DMS79 (cell line): ENCODE measurements at places on chromosomes 16 and 17.

DNA sequence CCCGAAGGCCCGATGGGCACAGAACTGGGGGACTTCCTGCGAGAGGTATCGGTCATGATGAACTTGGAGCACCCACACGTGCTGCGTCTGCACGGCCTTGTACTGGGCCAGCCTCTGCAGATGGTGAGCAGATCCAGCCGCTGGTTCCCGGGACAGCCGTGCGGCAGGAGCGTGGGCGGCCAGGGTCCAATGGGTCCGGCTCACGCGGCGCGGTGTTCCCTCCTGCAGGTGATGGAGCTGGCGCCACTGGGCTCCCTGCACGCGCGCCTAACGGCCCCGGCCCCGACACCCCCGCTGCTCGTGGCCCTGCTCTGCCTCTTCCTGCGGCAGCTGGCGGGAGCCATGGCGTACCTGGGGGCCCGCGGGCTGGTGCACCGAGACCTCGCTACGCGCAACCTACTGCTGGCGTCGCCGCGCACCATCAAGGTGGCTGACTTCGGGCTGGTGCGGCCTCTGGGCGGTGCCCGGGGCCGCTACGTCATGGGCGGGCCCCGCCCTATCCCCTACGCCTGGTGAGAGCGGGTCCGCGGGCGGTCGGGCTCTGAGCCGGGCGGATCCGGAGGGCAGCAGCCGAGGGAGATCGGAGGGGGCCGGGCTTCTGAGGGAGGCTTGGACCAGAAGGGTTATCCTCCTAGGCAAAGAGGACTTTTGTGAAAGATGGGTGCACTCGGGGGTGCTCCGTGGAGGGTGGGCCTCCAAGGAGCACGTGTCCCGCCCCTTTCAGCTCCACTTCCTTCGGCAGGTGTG, 3.0 kb downstream of the TNK1 start:
- DNase-seq: peak; percentile 78

GRCh38 chr16:54286090-54286365, 559 bp downstream of the IRX3 start:
- DNase-seq: no peak

- DNase-seq: no peak
These were observed 14.9 kb downstream of the FAM222B start for GRCh38 chr17:28827672-28828071.

DNA sequence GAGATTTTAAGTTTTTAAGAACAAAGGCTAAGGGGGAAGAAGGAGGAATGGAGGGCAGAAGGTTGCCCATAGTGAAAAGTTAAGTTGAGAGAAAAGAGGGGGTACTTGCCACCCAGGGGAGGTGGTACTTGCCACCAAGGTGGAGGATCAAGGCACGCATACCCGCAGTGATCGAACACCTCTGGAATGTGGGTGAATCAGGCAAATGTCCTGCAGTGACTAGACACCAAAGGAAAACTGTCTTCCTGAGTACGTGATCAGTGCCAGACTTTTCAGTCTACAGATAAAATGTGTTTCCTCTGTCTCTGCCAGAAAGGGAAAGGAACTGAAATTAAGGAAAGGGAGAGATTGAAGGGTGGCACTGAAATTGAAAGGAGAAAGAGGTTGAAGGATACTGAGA, 2285.3 kb downstream of the TP53TG3F start:
- DNase-seq: no peak

DNA sequence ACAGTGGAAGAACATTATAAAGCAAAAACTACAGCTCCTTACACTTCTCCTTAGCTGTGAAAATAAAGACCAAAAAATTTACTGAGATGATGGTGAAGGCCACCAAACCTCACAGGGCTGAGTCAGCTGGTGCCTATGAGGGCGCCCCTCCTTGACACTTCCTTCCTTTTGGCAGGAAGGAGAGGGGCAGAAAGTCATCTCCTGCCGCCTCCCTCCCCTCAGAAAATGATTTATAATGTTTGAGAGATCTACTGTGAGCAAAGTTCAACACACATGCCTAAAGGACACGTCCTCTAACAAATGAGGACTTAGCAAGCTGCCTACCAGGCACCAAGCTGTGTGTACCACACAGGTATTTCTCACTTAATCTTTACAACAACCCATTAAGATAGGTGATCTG, 245.7 kb downstream of the PRKCA start:
- no peak for DNase-seq

- no peak for DNase-seq
These were observed 48.5 kb upstream of the CCL2 start for GRCh38 chr17:34206569-34206968.

GRCh38 chr16:83021746-83022145, 395.0 kb downstream of the CDH13 start:
- no peak for DNase-seq

DNA sequence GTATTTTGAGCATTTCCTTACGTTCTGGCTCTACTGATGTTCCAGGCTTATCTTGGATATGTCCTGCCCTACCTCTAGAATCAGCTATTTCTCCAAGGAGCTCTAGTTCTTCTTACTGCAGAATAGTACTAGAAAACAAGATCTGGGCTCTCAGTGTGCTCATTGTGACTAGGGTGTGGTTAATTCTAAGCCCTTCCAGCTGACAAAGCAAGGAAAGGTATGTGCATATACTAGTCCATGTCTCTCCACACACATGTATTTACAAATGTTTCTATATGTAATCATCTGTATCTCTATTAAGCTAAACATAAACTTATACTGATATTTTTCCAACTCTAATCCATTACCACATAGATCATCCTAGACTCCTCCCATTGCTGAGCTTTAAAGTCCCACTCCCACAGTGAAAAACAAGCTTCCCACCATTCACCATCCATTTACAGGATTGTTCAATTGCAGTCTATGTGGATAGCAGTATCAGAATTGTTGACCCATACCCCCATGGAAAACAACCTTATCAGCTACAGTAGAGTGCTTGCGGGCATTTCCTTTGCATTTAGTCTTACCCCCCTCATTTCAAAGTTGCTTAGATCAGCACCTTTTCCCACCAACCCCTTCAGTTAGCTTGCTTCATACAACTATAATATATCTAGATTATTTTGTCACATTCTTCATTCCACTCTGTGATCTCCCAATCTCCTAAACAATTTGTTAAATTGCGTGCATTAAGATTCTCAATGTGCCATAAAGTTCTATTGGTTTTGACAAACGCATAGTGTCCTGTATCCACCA, 194.5 kb downstream of the SOX9 start:
- no peak for DNase-seq

DNA sequence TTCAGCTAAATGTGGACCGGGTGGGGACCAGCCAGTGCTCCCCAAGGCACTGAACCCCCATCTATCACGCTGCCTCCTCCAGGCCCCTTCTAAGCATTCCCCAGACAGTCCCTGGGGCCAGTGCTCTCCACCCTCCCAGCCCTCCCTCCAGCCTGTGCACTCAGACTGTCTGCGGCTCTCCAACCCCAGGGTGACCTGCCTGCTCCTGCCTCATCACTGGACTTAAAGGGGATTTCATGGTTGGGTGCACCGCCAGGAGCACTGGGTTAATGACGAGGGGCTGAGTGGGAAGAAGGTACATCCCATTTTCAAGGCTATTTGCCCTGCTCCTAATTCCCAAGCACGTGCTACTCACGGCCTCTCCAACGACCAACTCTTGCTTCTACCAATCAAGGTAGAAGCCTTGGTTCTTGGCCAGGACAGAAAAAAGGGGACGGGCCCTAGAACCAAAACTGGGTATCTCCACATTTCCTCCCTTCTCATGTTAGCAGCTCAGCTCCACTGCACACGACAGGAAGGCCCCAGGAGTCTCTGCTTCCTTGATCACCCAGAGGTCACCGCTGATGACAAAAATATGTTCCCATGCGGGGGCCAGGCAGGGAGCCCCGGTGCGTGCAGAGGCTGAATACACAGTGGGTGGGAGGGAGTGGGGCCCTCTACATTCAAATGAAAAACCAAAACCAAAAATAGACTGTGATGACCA, 3.5 kb upstream of the ABR start:
- DNase-seq: peak; percentile 32

DNA sequence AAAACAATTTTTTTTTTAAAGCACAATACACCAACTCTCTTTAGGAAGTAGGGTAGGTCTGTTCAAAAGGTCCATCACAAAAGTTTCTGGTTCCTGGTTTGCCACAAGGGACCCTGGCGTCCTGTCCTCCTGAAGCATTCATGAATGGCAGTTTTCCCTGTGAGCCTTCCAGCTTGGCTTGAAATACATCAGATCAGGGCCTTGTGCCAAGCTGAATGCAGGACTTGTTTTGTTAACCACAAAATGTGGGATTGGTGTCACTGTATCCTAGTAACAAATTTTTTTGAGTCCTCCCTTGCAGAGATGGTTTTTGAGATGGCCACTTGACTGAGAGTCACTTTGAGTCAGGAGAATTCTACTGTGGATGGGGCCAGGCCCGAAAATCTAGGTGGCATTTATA, 3.9 kb downstream of the GNAO1 start:
- peak; percentile 76 for DNase-seq

DNA sequence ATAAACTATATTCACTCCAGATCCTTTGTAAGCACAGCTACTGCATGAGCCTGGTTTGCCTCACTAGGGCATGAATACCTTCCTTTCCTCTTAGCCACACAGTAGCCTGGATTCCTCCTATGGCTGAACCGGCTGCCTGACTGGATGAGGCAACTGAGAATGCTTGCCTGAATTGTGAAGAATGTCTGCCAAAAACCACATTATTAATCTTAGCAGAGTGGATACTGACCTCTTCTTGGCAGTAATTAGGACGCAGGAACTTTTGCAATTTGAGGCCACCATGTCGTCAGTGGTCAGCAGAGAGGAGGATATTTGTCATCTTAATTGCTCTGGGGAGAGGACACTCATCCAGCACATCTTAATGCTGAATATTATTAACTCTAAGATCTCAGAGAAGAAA, 651.8 kb upstream of the GOT2 start:
- no peak for DNase-seq

DNA sequence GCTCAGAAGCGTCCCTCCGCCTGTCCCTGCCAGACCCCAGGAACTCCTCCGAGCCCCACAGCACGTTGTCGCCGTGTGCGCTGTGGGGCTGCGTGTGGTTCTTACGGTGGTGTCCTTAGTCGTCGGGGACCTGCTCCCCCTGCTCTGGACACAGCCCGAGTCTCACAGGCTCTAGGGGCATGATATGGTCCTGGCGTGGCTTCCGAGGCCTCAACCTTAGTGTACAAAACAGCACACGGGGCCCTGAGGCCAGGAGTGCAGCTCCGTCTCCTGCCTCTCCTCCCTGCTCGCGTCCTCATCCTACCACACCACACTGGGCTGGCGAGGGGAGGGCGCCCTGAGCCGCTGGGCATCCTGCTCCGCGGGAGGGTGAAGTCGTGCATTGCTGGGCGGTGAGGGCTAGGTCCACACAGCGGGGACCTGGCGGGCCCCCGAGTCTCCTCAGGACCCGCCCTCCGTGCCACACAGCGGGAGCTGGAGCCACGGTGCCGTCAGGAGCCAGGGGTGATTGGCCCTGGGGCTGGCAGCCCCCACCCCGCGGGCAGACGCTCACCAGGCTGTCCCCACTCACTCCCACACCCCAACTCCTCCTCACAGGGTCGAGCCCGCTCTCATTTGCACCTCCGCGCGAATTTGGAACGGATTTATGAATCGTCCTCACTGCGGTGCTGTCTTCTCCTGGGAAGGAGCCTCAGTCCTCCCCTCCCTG, 1.2 kb upstream of the MAFG start:
- DNase-seq: no peak

DNA sequence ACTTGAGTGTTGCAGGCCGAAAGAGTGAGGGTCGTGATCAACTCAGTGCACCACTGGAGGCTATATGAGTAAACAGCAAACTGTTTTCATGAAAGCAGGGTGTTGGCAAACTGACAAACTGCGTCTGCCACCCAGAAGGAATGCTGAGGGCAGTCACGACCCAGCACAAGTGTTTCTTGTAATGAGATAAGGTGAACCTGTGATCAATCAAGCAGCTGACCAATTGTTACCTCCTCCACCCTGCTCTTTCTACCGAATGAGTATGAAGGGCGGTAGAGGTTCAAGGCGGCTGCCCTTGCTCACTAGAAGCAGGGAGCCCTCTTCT, 5.5 kb upstream of the SRL start:
- DNase-seq: no peak

DNA sequence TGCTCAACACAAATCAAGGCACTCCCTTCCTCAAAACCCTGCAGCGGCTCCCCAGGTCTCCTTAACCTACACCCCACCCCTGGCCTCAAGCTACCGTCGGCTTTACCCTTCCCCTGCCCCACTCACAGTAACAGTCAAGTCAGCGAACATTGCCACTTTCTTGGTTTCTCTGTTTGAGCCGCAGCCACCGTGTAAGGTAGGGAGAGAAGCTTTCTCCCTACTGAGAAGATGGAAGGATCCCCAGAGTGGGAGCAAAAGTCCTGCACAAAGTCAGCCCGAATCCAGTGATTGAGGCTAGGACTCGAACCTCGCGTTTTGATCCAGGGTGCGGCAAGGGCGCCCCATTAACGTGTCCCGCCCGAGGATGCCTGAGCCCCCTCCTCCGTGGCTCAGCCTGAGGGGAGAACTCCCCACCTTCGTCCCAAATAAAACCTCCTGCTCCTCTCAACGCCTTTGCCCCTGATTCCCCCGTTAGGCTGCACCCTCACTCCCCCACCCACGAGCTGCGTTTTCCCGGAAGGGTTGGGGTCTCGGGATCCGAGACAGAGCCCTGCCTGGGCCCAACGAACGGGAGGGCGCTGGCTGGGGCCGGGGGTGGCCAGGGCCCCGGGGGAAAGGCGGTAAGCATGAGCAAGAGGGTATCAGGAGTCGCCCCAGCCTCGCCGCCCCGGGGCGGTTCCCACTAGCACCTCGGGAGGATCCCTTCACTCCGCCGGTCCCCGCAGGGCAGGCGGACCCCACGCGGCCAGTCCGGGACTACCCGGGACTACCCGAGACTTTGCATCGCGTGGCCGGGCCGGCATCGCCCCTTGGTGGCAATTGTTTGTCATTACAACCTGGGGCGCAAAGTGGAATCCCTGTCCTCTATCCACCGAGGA, 9.9 kb upstream of the NAGS start:
- peak; percentile 16 for DNase-seq

GRCh38 chr16:69564845-69565670, 708 bp upstream of the NFAT5 start:
- no peak for DNase-seq

DNA sequence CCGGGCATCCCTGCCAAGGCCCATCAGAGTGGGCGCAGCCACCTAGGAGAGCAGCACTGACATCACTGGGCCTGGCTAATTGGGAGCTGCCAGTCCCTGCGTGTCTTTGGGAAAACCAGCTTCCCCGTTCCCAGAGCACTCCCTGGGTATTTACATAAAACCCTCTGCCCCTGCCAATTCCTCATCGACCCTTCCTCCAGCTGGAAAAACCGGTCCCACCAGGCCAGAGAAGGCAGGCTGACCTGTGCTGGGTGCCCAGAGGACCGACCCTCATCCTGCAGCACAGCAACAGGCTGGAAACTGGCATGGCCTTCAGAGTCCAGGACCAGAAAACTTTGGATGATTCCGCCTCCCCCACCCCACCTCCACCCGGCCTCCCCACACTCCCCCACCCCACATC, 8.2 kb upstream of the FOXN1 start:
- peak; percentile 11 for DNase-seq
